Non-pigmented ciliary epithelial cell (primary cell): ENCODE measurements at places on chromosomes 16 and 17.

DNA sequence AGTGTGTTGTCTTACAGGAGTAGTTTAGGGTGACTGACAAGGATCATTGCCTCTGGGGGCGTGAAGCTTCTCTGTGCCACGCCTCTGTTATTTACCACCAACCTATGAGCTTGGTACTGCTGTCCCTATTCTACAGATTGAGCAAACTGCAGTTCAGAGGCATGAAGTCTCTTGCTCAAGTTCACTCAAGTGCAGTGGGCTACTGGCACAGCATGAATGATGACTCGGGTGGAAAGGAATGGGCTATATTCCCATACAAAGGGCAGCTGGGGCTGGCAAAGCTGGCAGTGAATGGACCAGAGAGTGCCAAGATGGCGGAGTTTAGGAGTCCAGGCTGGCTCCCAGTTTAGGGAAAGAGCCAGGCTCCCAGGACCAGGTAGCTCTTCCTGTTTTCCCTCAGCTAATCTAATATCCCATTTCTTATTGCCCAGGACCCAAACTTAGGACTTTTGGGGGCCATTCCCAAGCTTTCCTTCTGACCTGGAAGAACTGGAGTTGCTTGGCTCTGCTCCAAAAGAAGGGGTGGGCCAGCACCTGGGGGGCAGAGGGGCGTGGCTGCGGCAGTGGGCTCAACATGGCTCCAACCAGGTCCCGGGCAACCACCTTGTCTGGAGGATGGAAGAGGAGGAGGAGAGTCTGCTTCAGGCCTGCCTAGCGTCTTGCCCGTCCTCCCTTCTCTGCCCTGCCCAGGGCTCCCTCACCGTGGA, 12.9 kb downstream of the PLK1 start:
- DNase-seq: no peak

GRCh38 chr16:50704245-50704644, 10.8 kb downstream of the NOD2 start:
- DNase-seq: no peak

GRCh38 chr16:11396241-11397048, 51.2 kb downstream of the RMI2 start:
- no peak for DNase-seq

GRCh38 chr17:82231562-82232321, 2.9 kb downstream of the SLC16A3 start:
- no peak for DNase-seq

DNA sequence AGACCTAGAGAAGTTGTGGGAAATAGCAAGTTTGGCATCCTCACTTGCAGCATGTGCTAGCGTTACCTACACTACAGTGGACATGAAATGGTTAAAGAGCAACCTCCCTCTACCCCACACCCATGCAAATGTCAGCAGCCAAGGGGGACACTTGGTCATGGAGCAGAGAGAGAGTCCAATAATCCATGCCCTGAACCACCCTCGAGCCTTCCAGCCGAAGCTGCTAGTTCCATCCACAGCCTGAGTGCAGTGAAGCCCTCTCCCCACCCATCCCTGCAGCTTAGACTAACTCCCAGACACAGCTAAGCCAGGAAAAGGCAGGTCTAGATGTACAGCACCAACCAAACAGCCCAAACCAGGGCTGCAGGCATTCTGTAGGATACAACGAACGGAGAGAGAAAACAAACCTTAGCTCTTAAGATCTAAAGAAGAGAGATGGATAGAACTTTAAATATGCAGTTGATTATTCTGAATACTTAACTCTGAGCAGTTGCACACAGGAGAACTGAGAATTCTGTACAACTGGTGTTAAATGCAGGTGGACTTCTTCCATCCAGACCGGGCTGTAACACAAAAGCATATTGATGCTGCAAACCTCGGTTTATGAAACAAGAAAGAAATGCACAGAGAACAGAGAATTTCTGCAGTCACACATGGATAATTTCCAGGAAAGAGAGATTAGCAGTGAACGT, 93.8 kb downstream of the SALL1 start:
- no peak for DNase-seq

GRCh38 chr17:44120851-44121605, 2.4 kb downstream of the HDAC5 start:
- no peak for DNase-seq

GRCh38 chr16:11916524-11917285, 949 bp upstream of the GSPT1 start:
- no peak for DNase-seq

- DNase-seq: no peak
Measured at GRCh38 chr16:85944572-85945423, 45.8 kb downstream of the IRF8 start.
